ENCODE measurements at places on chromosomes 6 and 20.

DNA sequence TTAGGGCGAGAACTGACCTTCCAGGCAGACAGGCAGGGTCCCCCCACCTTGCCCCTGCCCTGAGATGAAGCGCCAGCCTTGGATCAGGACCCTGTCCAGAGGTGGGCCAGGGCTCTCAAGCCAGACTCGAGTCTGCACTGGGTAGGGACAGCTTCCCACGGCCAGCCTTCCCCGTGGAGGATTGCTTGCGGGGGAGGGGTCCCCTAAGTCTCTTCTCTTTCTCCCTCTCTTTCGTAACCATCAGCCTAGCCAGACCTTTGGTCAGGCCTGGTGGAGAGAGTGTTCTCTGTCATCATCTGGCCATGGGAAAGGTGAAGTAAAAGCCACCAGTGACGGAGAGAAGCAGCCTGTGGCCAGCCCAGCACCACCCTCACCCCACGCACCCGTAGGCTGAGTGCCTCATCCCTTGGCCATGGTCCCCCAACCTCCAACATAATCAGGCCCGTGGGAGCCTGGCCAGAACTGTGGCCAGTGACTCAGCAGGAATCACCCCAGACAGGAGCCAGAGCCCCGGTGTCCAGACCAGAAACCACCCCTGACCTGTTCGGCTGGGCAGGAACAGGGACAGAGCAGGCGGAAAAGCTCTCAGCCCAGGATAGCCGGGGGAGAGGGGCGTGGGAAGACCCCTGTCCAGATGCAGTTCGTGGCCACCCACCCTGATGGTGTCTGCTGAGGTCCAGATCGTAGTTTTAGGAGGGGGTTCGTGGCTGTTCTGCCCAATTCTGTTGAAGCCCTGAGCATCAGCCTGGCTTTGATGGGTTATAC is 47.1 kb downstream of the SNAI1 start:
- DNase-seq, result no peak

DNA sequence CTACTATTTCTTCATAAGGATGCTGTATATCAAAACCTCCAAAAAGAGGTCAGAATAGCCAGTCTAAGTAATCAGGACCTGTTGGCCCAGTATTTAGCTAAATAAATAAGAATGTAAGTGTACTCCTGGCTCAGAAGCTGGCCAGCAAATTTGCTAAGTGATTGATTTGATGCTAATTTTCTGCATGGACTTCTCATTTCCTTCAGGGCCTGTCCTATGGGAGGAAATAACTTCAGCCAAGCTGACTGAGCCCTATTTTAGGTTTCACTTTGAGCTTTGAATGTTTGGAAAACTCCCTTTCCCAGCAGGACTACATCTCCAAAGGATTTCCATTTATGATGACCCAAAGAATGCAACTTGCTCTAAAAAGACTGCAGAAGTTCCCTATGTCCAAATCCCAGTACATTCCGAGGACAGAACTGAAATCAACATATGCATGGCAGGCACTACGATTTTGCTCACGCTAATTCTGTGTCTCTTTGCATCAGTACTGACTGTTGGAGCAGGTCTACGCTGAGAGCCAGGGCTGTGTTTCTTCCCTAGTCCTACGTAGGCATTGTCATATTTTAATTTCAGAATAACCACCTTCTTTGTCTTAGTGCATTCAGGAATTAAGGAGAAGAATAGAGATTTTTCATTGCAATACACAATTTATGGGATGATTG is 441.4 kb upstream of the PLCB4 start:
- no peak for DNase-seq

DNA sequence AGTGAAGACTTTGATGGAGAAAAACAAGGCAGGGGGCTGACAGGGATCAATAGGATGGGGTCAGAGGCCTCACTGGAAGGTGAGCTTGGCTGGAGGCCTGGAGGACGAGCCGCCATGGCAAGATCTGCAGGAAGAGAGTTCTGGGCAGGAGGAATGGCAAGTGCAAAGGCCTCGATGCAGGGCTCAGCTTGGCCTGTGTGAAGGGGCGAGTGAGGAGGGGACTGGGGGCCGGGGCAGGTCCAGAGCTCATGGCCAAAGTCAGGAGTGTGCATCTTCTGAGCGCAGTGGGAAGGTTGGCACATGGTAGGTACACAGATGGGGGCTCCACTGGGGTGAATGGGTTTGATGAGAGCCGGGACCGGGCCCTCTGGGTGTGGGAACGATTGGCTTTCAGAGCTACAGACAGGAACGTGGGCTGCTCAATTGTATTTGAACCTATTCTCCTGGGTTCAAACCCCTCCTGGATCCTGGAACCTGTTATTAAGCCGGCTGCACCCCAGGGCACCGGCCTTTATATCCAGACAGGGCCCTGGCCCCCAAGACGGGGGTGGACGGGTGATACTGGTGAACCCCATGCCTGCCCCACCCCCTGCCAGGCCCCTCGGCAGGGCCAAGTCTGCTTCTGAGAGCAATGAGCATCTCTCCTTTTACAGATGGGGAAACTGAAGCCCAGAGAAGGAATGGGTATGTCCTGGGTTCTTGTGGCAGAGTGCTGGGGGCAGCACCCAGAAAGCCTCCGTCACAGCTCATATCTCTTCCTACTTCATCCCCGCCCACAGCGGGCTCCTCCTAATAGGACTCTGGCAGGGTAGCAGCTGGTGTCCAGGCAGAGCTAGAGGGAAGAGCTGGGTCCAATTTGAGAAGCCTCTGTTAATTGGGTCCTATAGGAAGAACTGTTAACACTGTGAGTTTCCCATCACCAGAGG is 106.1 kb downstream of the CEBPB start:
- DNase-seq, result no peak

- no peak for DNase-seq
Observed at GRCh38 chr6:5061152-5061551, 24.0 kb upstream of the PPP1R3G start.

GRCh38 chr6:4179960-4180651 is 44.7 kb upstream of the ECI2 start:
- no peak for DNase-seq

DNA sequence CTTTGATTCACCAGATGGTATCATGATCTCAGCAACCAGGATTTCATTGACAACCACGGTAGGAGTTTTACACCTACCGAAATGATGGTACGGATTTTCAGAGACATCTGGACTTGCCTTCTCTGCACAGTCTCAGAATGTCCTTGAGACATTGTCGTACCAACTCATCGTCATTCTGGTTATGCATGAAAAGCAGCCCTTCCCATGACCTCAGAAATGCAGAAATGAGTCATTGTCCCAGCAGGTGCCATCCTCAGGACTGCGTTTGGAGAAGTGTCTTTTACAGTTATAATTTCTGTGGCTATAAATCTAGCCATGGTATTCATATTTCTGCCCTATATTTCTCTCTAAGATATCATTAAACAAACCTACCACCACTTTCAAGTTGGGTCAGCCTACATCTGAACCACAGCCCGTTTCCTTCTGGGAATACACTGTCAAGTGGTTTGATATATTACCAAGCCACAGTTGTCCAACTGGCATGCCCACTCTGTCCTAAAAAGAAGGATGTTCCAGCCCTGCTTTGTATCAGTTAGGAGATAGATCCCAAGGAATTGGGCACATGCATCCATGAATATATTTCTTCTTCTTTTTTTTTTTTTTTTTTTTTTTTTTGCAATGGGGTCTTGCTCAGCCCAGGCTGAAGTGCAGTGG is 7.5 kb upstream of the BFSP1 start:
- DNase-seq, result no peak

DNA sequence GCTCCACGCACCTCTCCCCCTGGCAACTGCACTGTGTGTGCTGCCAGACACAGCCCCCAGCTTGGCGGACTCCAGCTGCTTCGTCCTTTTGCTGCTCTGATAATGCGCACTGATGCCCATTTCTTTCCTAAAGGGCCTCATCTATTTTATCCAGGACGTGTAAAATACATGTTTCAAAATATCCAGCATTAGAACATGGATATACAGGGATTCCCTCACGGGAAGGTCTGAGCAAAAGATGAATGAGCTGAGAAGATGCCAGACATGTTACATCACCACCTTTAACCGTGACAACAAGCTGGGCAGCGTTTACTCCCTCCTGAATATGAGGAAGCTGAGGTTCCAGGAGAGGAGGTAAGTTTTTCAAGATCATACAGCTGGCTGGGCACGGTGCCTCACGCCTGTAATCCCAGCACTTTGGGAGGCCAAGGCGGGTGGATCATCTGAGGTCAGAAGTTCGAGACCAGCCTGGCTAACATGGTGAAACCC is 32.8 kb downstream of the TNXB start:
- DNase-seq, result no peak

DNA sequence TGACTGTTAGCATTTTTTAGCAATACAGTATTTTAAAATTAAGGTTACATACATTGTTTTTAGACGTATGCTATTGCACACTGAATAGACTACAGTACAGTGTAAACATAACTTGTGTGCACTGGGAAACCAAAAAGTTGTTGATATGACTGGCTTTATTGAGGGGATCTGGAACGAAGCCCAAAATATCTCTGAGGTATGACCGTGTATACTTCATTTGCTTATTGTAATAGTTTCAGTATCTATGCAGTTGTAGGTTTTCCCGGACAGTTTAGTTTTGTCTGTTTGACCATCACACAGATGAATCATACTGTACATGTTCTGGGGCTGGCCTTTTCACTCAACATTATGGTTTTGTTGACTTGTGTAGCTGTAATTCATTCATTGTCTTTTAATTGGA is 6.9 kb upstream of the ZBTB12 start:
- DNase-seq, result no peak

DNA sequence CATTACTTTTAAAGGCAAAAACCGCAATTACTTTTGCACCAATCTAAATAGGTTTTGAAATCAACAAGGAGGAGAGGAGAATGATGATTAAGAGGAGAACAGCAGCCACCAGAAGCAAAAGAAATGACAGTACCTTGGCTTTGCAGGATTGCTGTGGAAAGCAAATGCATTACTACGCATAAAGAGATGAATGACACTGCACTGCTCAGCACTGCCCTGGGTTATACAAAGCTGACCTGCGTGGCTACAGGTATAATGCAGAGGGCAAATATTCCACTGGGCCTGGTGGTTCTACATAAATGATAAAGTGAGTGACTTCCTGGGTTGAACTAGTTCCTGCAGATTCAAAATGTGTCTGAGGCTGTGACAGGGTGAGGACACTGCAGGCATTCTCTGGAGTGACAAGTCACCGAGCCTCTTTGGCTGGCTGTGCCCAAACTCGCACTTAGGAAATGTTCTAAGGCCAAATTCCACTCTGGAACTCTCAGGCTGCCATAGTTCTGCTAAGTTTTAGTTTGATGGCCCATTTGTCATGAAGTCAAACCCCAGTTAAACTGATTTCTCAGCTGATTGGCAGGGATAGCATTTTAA is 78.6 kb downstream of the INSM1 start:
- DNase-seq, result no peak

GRCh38 chr6:6701864-6702263 is 113.3 kb downstream of the LY86 start:
- no peak for DNase-seq

GRCh38 chr6:149859368-149859767 is 4.8 kb downstream of the LRP11 start:
- no peak for DNase-seq

DNA sequence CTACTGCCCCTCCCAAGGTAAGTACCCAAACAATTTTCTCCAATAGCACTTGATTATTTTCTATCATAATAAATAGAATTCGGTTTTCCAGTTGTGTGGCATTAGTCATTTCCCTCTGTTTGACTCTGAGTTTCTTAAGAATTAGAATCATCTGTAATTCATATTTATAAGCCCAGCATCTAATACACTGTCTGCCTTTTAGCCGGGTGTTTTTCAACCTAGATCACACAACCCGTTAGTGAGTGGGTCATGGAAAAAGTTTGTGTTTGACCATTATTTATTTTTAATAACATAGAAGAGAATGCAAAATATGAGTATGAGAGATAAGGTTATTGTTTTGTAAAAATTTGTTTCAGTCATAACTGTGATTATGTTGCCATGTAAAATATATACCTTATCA is 701.6 kb downstream of the RFPL4B start:
- DNase-seq, result no peak

DNA sequence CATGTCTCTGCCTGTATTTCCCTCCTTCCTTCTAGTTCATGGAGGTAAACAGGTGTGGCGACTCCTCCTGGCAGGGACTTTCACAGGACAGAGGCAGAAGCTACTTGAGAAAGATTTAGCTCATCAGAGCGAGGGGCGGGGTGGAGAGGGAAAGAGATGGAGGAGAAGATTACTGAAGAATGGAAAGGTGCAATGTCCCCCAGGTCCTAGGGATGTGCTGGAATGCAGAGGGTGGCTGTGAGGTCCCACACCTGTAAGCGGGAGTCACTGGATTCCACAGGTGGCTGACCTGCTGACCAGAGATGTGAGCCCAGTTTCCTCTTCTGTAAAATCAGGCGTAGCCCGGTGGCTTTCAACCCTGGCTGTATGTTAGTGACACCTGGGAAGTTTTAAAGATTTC is 199.2 kb upstream of the SULF2 start:
- DNase-seq, result no peak

GRCh38 chr6:12150812-12151432 is 138.8 kb downstream of the HIVEP1 start:
- no peak for DNase-seq

DNA sequence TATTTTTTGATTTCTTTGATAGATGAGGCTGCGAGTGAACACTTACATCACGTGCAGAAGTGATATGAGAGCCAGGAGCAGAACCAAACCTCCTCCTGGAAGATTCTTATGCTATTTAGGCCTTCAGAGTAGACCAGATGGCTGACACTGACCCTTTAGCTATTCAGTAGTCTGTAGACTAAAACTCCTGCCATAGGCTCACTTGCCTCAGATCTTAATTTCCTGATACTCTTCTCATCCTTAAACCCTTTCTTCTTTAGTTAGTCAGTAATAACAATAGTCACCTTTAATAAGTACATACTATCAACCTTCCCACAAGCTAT is 45.2 kb upstream of the PXDC1 start:
- DNase-seq, result no peak

GRCh38 chr6:113820761-113821160 is 36.4 kb upstream of the MARCKS start:
- DNase-seq, result no peak

- no peak for DNase-seq
Observed at GRCh38 chr6:36822506-36823269, 16.6 kb downstream of the CPNE5 start.

DNA sequence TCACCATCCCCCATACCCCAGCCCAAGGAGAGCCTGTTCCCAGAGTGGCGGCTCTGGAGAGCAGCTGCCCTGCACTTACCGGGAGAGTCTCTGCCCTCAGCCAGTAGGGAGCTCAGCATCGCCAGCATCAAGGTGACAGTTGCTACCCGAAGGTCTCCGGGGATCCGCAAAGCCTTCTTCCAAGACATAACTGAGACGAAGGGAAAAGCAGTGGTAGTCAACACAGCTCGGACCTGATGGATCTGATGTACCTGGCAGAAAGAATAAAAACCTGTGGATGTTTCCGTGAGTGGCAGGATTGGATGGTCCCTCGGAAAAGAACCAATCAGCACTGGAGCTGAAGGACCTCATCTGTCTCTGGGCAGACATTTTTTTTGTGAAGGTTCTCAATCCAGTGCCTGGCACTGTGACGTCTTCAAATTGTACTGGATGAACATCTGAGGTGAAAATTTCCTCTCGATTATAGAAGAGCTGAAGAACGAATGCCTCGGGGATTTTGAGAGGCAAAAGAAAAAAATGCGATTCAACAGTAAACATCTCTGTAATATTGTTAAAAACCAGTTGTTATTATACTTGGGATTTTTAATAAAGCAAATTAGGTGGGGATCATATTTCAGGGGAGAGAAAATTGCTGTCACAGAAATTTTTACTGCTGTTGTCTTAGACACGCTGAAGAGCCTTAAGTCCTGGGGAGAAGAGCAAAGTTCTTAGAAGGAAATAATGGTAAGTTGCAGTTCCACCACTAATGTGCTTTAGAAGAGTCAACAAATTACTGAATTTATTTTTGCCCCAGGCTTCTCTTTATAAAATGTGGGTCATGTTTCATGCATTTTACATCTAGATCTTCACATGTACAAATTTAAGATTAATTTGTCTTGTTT is at the start of gene HLA-DQB1:
TSS of gene HLA-DQB1 (minus strand) at position 238 of the 881 bp plus-strand sequence. CDS start at position 188, 50 bp downstream.
- no peak for DNase-seq

All from stimulated activated CD8-positive, alpha-beta memory T cell treated with anti-CD3 and anti-CD28 coated beads, Interleukin-7, amount 100 ng/mL, for 24 hours (primary cell).